ENCODE measurements at places on chromosomes 6 and 20.

DNA sequence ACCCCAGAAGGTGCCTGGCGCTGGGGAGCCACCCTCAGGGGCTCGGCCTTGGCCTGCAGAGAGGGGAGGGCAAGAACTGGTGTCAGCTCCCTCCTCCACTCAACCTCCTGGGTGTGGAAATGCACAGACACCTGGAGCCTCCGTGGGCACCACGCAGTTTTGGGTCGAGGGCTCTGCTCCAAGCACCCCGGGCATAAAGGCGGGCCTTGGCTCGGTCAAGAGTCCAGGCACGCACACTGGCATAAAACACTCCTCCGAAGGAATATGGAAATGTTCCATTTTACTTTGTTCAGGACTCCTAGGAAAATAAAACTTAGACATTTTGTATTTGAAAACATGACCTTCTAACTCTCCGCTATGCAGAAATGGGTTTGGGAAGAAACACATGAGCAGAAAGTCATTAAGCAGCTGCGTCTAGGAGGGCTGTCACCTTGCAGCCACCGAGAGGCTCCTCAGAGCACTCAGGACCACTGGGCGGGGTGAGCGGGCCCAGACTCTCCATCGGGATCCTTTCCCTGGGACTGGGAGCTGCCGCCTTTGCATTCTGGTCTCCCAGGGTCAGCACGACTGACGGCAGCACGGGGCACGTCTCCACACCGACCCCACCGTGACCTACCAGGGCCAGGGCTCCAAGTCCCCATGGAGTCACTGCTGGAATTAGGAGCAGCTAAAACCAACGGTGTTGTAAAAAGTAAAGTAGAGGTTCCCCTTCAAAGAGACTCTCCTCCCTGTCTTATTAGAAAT lies 46.0 kb upstream of the DACT2 start:
- no peak for DNase-seq

DNA sequence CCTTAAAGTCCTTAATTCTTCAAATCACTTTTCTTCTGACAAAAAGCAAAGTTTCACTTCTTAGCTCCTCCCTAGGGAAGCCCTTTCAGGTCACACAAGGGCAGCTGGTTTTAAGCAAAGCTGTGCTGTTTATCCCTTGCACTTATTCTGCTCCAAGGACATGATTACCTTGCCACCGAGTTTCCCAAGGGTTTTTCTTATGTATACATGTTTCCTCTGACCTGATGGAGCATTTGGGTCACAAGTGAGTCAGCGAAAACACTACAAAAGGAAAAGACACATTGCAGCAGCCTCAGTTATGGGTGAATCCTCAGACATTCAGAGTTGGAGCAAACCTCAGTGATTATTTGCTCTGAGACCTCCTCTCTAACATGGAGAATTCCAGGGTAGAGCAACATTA lies 26.6 kb upstream of the ILRUN start:
- DNase-seq, result no peak

DNA sequence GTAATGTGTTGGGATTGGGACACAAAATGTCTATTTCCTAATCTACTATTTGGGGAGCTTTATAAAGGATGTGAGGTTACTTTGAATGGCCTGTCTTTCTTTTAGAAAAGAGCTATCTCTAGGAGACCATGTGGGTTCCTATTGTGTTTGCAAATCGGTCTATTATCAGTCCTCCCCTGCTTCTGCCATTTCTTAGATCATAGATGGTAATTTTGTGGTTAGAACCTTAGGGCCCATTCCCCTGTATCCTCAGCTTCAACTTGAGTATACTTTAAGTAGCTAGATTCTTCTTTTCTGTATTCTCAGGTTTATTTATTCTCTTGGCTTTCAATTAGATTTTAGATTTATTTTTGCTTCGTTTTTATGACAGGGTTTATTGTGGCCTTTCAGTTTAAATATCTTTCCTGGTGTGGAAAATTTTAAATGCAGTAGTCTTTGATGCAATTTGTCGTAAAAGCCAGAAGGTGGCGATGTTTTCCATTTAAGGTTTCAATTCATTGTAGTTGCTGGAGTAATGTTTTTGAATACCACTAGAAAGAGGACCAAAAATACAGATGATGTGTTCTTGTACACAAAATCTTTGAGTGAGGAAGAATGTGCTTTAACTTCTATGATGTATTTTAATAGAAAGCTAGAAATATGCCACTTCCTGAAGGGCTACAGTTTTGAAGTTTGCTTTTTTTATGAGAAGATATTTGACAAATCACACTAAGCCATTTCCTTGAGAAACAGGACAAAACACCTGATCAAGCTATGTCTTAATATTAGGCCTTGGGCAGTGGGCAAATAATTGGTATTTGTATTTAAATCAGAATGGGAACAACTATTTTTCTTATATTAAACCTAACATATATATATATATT lies 20.3 kb downstream of the TBPL1 start:
- DNase-seq, result no peak

- DNase-seq, result no peak
Observed at GRCh38 chr6:168468045-168468444, 27.1 kb downstream of the SMOC2 start.

- no peak for DNase-seq
Observed at GRCh38 chr20:1809611-1810510, 85.3 kb upstream of the SIRPA start.

DNA sequence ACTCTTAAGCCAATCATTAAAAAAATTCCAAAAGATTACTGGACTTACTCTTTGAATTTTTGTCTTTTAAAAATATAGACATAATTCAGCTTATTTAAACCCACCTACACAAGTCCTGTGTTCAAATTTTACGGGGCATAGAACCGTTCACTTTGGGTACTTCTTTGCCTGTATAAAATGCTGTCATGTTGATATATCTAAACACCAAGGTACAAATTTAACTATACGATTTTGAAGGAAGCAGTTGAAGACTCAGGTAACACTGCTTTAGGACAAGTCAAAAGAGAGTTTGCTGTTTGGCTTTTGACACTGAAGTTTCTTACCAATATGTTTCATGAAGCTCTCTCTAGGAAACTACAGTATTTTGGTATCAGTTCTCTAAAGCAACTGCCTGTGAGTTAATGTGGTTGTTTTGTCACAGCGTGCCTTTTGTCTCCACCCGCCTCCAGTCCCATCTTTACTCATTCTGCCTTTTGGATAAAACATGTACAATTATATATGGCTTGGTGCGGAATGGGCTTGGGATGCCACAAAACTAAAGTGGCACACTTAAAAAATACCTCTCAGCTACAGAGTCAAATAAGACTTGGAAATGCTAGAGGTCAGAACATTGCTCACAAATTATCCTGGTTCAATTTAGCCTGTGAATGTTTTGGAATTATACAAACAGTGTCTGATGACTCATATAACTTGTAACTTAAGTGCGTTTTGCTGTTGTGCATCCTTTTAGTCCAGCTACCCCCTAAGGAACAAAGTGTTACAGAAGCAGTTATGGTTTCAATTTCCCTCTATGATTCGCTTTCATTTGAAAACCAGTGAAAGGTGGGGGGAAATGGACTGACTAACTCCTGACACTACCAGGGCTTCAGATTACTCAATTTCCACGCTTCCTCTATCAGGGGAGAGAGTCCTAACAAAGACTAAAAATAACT lies 38.7 kb downstream of the RGS17 start:
- DNase-seq, result no peak

Measured in stimulated activated CD4-positive, alpha-beta T cell treated with anti-CD3 and anti-CD28 coated beads, Interleukin-15, amount 100 ng/mL, for 1 hour (primary cell).